ENCODE measurements at places on chromosomes 7 and 10.

DNA sequence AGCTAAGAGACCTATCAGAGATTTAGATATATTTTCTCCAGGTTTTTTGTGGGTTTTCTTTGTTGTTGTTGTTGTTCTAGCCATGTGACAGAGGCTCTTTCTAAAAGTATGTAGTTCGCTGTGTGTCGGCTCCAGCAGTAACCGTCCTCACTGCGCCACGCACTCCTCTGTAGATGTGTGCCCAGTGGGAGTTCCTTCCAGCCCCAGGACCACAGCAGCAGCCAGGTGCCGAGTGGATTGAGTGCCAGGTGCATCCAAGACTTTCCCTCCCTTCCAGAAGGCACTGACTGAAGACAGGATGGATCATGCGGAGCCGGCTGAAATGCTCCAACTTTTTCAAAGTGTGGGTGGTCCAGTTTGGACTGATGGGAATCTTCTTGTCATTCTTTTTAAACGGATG lies 31.8 kb downstream of the WDR86 start:
- no peak for DNase-seq

DNA sequence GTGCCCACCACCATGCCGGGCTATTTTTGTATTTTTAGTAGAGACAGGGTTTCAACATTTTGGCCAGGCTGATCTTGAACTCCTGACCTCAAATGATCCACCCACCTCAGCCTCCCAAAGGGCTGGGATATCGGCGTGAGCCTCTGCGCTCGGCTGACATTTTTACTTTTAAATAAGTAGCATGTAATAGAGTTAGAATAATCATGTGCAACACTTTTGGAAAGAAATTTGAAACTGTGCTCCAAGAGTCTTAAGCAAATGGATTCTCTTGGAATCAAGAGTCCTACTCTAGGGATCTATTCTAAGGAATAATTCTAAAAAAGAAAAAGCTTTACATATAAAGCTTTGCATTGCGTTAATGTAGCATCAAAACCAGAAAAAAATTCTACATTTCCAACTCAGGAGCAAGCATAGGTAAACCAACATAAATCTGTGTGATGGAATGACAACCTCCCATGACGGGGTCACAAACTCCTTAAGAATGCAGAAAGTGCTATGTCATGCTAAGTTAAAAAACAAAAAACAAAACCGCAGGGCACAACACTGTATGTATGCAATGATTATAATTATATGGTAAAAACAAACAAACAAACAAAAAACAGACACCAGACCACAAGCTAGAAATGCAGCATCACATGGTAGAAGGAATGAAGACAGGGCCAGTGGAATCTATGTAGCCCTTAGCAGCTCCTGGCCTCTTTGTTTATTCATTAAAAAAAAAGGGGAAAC lies 98.7 kb downstream of the RNF216 start:
- no peak for DNase-seq

DNA sequence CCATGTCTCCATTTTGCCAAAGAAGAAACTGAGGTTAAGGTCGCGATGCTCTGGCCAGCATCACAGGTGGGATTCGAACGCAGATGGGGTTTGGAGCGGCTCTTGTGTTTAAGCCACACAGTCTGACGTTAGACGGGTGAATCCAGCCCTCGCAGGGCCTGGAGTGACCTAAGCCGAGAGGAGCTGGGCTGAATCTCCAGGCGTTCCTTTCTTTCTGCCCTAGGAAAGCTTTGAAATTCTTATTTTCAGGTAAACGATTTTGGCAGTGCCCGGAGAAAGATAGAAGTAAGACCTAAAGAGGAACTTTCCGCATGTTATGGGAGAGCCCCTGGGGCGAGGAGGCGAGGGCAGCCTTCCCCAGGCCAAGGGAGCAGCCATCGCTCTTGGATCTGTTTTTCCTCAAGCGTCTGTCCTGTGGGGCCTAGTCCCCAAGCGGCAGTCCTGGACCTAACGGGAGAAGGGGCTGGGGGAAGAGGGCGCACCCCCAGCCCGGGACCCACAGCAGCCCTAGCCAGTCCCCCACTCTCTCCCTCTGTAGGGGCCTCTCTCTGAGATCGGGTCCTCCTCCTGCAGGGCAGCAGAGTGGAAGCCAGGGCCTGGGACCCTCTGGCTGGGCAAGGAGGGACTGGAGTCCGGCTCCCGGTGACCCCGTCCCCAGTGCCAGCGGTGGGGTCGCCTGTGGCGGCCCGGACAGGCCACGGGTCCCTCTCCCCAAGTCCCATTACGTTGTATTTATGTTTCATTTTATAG lies 8.9 kb upstream of the LBX1 start:
- no peak for DNase-seq

DNA sequence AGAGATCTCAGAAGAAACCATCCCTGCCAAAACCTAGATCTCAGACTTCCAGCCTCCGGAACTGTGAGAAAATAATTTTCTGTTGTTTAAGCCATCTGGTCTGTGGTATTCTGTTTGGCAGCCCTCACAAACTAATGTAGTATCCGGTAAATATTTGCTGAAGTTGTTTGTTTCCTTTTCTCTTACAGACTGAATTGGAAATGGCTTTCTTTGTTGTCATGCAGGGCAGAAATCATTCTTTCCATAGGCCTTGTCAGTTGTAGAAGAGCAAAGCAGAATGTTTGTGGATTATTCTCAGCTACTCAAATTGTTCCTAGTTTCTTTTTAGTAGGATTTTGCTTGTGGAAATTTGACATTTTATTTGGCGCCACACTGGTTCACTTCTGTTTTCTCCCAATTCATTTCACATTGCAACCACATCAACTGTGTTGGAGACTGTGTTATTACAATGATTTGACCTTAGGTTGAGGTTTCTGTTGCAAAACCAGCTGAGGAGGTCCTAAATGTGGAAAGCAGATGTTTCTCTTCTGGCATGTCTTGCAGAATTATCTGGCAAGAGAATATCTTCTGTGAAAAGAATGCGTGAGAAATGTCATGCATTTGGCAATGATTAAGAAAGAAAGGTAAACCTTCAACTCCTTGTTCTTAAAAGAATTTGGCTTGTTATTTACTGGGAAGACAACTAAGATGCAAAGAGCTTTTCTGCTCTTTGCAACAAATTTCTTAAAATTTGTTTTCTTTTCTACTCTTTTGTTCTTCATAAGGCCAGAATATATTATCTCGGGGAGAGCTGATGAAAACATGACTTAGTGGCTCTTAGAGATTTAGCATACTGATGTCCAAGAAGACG lies 25.8 kb downstream of the ACTA2 start:
- DNase-seq: peak; percentile 90

DNA sequence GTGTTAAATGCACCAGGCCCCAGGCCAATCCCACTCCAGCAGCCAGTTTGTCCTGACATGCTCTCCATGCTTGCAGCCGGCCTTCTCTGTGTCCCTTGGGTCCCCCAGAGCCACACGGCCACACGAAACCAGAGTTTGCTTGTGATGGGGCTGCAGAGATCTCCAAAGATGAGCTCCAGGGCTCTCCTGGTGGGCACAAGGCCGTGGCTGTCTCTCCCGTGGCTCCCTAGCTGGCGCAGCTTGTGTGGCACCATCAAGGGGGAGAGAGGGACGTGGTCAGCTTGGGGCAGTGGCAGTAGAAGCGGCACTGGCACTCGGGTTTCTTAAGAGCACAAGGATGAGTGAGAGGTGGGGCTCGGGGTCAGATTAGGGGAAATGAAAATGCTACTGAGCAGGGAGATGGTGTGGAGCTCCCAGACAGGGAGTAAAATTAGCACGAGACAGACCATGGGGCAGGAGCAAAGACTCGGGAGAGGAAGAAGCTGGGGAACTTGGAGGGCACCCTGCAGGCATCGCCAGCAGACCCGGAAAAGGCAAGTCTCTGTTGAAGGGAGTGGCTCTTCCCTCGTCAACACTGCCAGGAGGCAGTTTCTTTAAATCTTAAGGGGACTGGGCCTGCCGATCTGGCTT lies 572.5 kb upstream of the FOXK1 start:
- no peak for DNase-seq

DNA sequence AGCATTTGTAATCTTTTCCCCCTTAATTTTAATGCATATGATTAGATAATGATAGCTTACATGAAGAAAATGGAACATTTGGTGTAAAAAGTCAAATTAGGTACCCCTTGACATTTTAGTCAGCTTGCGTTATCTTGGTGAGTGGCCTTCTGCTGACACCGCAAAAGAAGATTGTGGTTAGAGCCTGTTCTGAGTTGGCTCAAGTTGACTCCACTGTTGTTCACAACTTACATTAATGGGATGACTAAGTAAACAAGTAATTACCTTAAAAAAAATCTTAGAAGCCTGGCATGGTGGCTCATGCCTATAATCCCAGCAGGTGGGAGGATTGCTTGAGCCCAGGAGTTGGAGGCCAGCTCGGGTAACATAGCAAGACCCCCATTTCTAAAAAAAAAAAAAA lies 24.2 kb downstream of the TRRAP start:
- no peak for DNase-seq

DNA sequence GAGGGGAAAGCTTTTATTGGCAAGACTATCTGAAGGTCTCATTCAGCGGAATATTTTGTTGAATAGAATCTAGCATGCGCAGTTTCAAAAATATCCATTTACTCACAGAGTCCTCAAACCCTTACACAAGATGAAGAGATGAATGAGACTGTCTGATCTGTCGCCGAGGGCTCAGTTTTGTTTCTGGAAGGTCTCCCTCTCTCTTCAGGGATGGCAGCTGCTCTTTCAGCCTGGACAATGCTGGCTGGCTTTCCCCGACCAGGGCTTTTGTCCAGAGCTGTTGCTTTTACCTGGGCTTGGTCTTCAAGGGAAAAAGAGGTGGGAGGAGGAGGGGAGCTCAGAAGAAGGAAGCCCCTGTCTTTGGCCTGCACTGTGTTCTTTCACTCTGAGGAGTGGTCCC lies 81.9 kb upstream of the BTBD16 start:
- DNase-seq: no peak

DNA sequence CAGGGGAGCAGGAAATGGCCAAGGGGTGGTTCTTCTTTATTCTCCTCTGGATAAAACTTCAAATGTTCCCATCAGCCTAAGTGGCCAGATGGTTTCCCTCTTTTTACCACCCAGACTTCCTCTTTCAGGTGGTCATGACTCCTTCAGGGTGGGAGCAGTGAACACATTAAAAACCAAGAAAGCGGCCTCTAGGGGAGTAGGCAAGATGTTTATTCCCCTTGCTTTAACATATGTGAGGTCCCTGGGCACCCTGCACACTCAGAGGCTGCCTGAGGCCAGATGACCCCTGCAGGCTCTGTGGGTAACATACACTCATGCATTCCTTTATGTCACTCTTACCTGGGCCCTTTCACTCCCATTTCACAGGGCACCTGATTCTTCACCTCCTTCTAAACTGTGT lies 357.4 kb downstream of the ABCA13 start:
- no peak for DNase-seq

DNA sequence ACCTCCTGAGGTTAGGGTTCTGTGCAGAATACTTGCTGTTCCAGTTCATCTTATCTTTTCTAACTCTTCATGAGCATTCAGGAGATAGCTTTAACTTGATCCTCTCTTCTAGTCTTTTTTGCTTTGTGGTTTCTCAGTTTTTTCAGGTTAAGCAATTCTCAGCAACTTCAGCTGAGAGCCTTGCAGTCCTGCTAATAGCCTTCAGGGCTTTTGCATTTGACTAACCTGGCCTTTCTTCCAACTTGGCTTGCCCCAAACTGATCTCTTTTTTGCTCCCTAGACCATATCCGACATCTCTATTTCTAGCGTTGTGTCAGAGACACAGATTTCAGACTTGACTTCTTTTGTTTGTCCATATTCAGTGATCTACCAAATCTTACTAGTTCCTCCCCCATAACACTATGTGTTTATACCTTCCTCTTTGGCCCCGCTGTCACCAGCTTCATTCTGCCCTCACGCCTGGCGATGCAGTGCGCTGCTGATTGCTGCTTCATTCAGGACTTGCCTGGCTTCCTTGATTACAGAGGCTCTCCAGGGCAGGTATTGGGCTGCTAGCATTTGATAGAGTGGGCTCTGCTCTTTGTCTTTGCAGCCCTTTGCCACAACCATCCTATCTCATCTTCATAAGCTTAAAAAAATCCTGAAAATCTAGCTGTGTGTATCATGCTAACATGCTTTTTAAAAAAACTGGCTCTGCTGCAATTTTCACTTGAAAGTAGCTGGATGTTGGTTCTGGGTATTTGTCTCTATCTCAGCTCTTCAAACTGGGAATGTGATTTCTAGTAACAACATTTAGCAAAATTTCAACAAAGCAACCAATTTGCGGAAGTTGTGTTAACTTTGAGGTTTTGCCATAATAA lies 9.6 kb downstream of the CUL1 start:
- no peak for DNase-seq

DNA sequence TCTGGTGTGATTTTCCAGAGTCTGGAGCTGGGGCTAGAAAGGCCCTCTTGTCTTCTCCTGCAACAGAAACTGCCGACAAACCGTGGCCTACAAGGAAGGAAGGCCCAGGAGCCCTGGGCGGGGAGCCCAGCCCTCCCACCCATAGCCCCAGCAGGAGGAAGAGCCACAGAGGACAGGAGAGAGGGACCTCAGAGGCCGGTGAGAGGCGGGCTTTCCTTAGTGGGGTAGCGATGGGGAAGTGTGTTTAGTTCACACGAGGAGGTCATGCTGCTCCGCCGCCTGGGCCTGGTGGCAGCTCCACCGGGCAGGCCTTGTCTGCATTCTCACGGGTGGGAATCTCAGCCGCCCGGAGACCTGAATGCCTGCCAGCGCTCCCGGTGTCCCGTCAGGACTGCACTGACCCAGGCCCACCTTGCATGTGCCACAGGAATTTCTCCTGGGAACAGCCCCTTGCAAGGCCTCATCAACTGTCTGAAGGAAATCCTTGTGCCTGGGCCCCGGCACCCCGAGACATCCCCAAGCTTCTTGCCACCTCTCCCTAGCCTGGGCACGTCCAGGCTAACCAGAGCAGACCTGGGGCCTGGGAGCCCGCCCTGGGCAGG lies 50.9 kb downstream of the ZNF467 start:
- no peak for DNase-seq

GRCh38 chr10:74842301-74842954 lies 16.0 kb downstream of the KAT6B start:
- DNase-seq: no peak

GRCh38 chr7:12102126-12102525 lies 109.0 kb upstream of the TMEM106B start:
- DNase-seq: no peak

GRCh38 chr7:77727936-77728701 lies 31.9 kb downstream of the RSBN1L start:
- peak; percentile 2 for DNase-seq

DNA sequence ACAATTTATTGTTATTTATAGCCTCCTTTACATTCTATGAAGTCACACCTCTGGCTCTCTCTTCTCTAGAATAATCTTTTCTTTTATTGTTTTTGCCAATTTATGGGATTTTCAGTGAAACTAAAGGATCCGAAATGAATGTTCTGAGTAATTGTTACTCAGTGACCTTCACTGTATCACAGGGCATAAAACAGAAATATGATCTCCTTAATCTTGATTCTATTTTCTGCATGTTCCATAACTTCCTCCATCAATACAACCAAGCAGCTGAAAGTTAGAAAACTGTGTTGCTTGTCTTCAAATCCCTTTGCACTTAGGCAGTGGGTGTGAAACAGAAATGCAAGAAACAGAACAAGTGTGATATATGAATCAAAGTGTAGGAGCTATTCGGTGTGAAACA lies 57.4 kb upstream of the FERD3L start:
- DNase-seq: no peak

GRCh38 chr7:157551325-157552070 lies 214.7 kb downstream of the DNAJB6 start:
- no peak for DNase-seq

- DNase-seq: no peak
These were observed 121.5 kb downstream of the SNX10 start for GRCh38 chr7:26413007-26413691.
